NCI-H524 (cell line): ENCODE measurements at places on chromosomes 11 and 22.
A peak's percentile ranks its signal among the peaks of the same experiment; 100 is the strongest.

- DNase-seq: no peak
Measured at GRCh38 chr22:36728505-36728904, 25.0 kb upstream of the CACNG2 start.

GRCh38 chr11:72776117-72776843, 17.6 kb downstream of the STARD10 start:
- no peak for DNase-seq

- DNase-seq: peak; percentile 36
Measured at GRCh38 chr11:17650127-17650911, 69.1 kb upstream of the MYOD1 start.

DNA sequence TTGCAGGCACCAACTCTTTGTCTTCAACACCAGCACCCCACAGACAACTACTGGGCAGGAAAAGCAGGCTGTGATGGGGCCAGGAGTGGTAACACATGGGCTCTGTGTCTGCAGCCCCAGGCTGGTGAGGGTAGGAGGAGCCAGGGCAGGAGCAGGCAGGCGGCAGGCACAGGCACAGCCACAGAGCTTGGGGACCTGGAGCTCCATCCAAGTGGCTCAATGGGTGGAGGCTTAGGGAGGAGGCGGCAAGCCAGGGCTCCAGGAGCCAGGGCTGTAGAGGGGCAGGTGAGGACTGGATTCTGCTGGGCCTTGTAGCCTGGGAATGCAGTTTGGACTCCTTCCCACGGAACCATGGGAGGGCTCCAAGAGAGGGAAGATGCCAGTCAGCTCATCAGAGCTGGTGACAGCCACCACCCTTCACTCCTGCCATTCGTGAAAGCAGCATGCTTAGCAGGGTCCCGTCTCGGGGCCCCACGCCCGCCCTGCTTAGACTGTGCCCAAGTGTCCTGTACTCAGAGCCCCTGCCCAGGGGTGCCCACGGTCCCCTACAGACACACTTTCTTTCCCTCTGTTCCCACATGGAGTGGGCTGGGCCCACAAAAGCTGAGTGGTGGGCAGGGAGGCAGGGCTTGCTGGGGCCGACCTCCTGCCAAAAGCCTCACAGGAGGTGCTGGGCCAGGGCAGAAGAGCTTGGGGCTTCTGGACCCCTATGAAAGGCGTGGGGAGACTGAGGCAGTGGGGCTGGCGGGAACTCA, 12.4 kb downstream of the TTC38 start:
- DNase-seq: no peak

DNA sequence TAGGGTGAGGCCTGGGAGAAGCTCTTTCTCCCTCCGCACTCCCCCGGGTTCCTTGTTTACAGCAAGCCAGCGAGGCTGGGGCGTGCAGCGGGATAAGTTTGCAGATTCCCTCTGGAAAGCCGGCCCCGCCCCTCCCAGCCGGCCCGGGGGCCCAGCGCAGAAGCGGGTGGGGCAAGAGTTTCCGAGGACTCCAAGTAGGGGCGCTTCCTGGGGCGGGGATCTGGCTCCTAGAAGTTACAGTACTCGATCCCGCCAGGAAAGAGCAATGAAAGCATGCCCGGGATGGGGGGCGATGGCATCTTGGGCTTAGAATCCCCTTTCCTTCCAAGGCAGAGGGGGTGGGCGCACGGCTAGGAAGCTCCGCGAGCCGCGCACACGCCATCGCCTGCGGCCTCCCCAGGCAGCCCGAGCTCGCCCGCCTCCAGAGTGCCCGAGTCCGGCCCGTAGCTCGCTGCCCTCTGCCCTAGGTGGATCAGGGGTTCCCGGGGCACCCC, 385 bp downstream of the TST start:
- peak; percentile 47 for DNase-seq

DNA sequence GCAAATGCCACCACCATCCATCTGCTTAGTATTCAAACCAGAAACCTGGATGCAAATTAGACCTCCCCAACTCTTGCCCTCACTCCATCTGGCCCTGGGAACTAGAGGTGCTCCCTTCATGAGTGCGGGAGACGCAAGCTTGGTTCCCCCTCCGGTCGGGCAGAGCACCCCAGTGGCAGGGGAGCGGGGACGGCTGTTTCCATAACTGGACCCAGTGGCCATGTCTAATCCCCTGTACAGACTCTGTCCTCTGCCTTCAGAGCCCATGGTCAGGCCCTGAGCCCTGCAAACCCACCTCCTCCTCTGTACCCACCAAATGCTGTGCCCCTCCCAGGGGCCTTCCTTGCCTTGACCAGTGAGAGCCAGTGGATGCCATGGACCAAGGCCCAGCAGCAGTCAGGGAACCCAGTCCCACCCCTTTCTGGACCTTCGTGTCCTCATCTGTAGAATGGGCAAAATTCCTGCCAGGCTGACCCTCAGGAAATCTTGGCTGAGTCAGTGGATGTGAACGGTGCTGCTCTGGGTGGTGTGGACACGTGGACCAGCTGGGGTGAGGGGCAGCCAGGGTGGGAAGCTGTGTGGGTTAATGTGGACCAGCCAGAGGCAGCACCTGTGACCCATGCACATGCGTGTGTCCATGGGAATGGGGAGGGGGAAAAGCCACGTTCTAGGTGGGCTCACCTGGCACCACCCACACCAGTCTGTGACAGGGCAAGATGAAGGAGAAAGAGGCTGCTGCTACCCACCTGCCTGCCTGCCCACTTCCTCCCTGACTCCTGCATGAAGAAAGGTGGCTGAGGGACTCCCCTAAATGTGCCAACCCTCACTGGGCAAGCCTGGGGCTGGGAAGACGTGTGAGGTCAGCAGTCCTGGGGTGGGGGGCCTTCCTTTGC, 72.8 kb downstream of the LRRC32 start:
- no peak for DNase-seq

DNA sequence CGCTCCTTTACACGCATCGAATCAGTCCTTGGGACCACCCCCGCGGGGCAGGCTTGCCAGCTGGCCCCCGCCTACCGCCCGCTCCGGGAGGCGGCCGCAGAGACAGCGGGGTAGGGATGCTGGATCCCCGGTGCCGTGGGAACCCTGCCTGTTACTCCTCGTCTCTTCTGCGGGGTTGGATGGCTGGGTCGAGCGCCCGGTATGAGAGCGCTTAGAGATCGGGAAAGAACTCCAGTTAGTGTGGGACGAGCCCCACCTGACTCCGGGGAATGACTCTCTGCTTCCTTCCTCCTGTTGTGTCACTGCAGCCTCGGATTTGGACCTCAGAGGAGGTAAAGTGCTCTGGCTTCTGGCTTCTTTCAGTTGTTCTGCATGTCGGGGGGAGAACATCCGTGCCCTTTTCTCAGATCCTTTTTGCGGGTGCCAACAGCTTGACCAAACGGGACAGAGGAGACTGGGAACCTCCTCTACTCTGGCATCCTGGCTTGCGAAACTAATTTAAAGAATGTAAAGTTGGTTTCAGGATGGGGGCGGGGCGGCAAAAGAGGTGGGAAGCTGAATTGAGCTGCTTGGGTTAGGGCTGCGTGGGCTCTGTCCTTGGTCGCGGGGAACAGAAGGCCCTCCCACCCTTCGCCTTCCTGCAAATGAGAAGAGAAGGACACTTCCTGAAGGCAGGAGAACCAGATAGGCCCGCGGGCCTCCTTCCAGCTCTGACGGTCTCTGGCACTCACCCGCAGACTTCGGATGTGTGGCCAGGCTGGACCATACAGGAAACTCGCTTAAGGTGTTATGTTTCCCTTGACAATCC, 938 bp downstream of the LAYN start:
- no peak for DNase-seq

- no peak for DNase-seq
Measured at GRCh38 chr22:29260031-29260560, 7.7 kb downstream of the RHBDD3 start.

- no peak for DNase-seq
Measured at GRCh38 chr22:50112151-50113118, 22.6 kb downstream of the MOV10L1 start.

GRCh38 chr22:41560095-41560471, 727 bp upstream of the CSDC2 start:
- DNase-seq: no peak

DNA sequence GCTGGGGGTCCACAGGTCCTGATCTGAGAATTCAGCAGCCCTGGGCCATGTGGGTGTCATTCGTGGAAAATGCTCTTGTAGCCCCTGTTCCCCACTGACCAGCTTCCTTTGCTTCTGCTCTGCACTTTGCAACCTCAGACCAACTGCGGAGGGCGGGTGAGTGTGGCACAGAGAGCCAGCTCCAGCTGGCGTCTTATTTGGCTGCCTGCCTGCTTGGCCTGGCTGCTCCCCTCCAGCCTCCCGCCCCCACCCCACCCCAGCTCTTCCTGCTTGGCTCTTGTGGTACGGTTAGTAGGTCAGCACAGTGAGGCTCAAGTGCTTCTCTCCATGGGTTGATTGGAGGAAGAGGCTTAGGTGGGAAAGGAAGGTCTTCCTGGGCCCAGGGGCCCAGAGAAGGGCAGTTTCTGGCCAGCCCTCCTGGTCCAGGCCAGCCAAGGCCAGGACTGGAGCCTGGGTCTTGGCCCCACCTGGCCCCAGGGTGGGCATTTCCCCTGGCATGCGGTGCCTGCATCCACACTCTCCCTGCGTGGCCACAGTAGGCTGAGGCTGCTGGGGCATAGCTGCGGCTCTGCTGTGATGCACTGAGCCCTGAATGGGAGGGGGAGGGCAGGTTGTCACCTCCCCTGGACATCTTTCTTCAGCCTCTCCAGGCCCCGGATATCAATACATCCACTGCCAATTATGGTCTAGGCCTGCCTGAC, 26.5 kb downstream of the MYO7A start:
- peak; percentile 74 for DNase-seq

DNA sequence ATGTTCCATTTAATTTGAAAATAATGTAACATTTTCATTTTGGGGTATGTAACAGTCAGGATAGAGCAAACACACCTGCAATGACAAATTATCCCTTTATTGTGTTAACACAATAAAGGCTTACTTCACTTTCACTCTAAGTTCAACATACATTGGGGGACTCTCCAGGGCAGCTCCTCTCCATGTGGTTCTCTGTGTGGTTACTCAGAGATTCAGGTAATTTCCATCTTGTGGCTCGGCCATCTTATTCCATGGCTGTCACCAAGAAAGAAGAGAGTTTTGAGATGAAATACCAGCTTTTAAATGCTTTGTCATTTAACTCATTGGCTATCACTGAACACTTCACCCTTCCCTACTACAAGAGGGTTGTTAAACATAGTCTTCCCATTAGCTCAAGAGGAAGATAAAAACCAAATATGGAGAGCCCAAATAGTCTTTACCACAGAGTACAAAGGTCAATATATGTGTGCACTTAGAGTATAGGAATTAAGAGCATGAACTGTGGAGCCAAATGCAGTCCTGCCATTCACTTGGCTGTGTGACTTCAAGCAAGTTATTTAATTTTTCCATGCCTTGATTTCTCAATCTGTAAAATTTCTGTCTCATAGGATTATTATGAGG, 10.6 kb upstream of the TPH1 start:
- no peak for DNase-seq

DNA sequence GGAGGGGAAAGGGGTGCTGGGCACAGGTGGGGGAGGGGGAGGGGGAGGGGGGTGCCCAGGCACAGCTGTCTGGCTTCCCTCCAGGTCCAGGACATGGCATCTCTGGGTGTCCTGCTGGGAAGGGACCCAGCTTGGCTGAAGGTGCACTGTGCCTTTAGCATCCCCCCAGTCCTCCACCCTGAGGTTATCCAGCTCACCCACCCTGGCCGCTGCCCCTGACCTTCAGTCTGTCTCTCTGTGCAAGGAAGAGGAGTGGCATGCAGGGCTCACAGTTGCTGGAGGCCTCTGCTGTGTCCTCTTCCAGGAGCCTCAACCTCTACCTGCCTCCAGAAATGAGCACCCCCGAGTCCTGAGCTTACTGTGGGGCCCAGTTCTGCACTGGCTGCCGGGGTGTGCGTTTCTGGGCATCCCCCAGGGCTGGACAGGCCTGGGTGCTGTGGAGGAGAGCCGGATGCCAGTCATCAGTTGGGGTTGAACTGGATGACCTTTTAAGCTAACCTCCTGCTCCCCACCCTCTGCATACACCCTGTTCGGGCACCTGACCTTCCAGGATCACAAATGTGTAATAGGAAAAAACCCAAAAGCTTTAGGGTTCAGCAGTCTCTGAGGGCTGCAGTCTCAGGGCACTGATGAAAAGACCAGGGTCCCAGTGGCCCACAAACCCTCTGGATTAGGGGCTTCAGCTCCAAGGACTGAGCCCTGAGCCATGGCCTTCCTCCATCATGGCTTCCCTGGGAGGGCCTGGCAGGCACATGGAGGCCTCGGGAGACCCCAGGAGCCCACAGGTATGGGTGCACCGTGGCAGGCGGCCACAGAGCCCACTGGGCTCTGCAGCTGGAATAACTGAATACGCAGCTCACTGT, 9.6 kb upstream of the CTSD start:
- no peak for DNase-seq

DNA sequence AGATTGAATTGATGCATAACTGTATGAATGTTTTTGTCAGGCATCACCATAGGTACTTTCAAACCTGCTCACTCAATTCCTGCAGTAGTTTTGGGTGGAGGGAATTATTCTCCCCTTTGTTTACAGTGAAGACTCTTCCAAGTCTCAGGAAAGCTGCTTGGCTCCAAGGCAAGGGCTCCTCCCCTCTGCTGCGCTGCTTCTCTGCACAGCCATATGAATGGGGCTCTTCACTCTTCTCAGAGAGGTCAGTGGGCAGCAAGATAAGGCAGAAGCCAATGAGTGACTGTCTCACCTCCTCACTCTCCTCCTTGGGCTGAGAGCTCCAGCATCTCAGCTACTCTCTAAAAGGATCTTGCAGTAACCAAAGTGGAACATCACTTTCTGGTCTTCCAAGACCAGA, 165.7 kb upstream of the TTC12 start:
- DNase-seq: no peak

- DNase-seq: no peak
Measured at GRCh38 chr11:23252426-23252825, 392.2 kb upstream of the CCDC179 start.

- DNase-seq: no peak
Measured at GRCh38 chr11:120410622-120411380, 74.6 kb downstream of the ARHGEF12 start.

DNA sequence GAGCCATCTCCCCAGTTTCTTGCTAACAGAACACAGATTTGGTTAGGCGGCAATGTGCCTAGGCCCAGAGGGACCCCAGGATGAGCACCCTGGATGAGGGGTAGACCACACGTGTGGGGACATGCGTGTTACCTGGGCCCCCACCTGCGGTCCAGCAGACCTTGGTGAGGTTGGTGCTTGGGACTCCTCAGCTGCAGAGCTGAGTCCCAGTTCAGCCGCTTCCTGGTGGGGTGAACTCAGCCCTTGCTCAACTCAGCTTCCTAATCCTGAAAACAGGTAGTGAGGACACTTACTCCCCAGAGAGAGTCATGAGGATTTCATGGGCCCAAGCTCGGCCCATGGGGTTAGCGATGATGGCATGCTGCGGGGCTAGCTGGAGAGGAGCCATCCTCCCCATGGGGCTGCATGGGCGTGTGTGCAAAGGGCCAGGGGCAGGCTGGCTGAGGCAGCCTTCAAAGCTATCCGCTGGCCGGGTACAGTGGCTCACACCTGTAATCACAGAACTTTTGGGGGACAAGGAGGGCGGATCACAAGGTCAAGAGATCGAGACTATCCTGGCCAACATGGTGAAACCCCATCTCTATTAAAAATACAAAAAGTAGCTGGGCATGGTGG, 46.9 kb upstream of the SHISAL1 start:
- DNase-seq: no peak
